ENCODE measurements at places on chromosomes 7 and 10.

DNA sequence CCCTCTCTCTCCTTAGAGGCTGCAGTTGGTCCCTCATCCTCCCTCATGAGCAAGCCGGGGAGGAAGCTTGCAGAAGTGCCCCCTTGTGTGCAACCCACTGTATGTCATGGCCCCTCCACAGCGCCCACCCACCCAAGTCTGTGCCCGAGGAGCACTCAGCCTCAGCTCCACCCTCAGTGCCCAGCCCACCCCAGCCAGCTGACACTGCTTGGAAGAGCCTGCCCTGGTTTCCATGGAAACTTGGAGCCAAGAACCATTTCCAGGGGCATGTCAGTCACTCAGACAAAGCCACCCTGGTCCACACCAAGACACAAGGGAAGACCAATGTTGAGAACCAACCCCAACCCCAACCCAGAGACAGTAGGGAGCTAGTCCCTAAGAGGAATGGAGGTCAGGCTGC is 79.5 kb downstream of the PAX2 start:
- no peak for DNase-seq

DNA sequence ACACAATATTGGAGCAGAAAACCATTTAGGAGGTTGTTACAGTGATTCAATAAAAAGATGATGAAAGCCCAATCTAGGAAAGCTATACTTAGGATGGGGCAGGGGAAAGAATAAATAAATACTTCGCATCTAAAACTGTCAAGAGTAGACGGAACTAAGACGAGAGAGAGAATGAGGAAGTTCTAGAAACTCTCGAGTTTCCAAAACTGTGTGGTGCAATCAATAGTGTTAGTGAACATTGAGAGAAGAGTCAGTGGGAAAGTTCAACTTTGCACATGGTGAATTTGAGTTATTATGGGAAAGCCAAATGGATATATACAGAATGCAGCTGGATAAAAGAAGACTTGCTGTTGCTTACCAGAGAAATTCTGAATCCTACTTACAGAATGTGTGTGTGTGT is 133.8 kb upstream of the MEOX2 start:
- DNase-seq: no peak

- DNase-seq: no peak
Observed at GRCh38 chr10:33155720-33156638, 178.5 kb downstream of the NRP1 start.

DNA sequence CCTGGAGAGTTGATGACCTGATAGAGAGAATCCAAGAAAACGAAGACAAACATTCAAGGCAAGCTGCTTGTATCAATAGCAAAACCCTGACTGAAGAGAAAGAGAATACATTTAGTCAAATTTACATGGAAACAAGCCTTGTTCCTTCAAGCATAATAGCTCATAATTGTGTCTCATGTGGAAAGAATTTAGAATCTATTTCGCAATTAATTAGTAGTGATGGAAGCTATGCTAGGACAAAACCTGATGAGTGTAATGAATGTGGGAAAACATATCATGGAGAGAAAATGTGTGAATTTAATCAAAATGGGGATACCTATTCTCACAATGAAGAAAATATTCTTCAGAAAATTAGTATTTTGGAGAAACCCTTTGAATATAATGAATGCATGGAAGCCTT is 18.0 kb downstream of the RBAK start:
- DNase-seq: no peak

- no peak for DNase-seq
Observed at GRCh38 chr10:86388119-86388704, 21.6 kb upstream of the GRID1 start.

- DNase-seq: no peak
Observed at GRCh38 chr10:1662438-1663025, 74.8 kb downstream of the ADARB2 start.

- DNase-seq: no peak
Observed at GRCh38 chr7:151400626-151401315, 9.1 kb downstream of the WDR86 start.

DNA sequence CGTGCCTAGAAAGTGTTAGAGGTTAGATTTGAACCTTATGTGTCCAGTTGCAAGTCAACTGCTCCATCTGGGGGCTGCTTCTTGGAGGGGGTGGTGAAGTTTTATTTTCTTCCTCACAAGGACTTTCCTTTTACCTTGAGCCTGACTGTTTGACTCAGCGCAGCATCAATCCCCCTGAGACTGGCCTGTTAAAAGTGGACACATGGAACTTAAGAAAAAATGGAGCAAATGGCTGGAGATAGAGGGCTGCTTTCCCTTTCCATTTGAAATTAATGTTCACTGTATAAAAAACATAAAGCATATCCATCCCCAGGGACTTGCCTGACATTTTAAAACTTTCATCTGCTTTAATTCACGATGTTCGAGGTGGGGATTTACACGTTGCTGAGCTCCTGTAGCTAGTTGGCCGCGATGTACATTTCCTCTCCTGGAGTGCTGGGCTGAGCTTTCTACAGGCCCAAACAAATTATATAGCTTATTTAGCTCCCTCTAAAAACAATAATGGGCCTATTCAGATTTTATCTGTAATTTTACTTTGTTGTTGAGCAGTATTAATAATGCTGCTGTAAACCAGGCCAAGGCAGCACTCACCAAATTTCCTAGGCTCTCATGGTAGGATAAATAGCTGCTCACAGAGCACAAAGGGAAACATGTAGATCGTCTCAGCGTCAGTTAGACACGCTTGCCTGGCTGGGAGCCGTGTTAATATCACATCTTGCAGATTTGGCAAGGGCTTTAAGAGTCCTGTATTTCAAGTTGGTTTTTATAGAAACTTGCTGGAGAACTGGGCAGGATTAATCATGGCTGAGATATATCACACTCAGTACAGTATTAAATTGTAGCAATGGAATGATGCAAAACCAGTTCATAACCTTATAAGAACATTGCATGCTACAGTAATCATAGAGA is 251.5 kb downstream of the LRMDA start:
- DNase-seq: no peak

- no peak for DNase-seq
Observed at GRCh38 chr7:105613611-105614330, 32.5 kb upstream of the EFCAB10 start.

GRCh38 chr7:28408960-28409715 is 3.2 kb upstream of the CREB5 start:
- DNase-seq: peak; percentile 89

GRCh38 chr10:13795653-13796555 is 209.1 kb downstream of the PRPF18 start:
- no peak for DNase-seq

GRCh38 chr7:149248777-149249176 is 9.3 kb downstream of the ZNF212 start:
- DNase-seq: no peak

GRCh38 chr7:40570223-40570622 is 435.4 kb downstream of the SUGCT start:
- no peak for DNase-seq

DNA sequence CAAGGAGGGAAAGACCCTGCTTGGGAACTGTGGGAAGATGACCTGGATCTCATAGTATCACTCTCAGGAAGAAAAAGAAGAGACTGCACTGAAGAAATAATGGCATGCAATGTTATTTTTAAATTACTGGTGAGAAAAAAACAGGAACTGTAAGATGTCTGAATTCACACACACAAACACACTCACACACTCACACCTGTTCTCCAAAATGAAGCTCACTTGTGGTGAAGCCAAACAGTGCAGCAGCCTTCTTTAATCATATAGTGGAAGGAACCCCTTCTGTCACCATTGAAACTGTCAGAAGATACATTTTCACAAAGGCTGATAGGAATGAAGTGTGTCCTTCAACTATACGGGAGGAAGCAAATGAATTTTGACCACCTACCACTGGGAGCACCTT is 156.5 kb upstream of the GHITM start:
- DNase-seq: no peak

DNA sequence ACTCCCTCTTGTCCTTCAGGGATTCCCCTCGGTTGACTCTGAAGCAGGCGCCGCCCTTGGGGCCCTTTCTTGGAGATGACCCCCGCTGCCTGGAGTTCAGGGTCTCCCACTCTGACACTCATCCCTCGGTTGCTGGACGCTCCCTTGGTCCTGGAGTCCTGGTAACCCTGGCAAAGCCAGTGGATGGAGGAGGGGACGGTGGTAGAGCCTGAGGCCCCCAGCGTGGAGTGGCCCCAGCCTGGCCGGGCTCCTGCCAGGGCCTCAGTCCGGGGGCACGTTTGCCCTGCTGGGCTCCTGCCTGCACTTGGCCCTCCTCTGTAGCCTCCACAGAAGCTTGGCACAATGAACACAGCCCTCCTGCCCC is 9.3 kb upstream of the CAMK2B start:
- DNase-seq: no peak

DNA sequence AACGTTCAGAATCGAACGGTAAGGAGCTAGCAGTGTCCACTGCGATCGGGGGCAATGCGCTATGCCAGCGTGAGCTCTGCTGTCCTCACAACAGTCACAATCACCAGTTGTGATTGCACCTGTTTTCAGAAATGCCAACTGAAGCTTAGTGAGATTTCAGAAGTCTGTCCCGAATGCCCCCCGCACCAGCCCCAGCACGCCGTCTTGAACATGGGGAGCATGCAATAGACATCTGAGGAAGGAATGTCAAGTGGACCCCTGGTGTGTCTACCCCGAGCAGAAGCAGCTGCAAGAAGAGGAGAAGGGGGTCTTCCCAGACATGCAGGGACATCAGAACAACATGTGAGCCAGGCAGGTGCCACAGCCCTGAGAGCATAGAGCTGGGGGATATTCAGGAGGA is 125.7 kb upstream of the CHST15 start:
- DNase-seq: no peak

- DNase-seq: no peak
Observed at GRCh38 chr10:15197276-15197675, 28.8 kb upstream of the NMT2 start.

DNA sequence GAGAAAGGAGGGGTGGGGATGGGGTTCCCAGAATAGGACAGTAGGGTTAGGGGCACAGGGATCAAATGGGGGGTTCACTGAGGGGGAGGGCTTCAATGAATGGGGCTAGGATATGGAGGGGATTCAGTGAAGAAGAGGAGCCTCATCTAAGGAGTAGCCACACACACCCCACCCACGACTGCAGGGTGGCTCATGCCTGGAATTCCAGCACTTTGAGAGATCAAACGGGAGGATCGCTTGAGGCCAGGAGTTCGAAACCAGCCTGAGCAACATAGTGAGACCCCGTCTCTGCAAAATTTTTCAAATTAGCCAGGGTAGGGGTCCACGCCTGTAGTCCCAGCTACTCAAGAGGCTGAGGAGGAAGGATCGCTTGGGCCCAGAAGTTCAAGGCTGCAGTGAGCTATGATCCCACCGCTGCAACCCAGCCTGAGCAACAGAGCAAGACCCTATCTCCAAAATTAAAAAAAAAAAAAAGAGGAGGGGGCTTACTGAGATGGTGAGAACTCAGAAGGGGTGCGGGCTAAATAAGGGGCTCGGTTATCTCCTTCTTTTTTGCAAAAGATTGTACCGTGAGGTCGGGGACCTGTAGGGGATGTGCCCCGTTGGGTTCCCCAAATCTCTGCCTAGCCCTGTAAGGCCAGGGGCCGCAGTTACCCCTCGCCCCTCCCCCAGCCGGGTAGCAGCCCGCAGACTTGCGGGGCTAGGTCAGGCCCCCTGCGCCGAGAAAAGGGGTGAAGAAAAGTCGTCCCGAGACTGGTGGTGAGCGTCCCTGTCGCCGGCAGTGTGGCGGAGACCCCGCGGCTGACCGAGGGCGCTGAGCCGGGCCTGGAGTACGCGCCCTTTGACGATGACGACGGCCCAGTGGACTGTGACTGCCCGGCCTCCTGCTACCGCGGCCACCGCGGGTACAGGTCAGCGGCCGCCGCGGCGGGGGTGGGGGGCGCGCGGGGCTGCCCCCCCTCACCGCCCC is 43.1 kb upstream of the HSPB1 start:
- DNase-seq: no peak

DNA sequence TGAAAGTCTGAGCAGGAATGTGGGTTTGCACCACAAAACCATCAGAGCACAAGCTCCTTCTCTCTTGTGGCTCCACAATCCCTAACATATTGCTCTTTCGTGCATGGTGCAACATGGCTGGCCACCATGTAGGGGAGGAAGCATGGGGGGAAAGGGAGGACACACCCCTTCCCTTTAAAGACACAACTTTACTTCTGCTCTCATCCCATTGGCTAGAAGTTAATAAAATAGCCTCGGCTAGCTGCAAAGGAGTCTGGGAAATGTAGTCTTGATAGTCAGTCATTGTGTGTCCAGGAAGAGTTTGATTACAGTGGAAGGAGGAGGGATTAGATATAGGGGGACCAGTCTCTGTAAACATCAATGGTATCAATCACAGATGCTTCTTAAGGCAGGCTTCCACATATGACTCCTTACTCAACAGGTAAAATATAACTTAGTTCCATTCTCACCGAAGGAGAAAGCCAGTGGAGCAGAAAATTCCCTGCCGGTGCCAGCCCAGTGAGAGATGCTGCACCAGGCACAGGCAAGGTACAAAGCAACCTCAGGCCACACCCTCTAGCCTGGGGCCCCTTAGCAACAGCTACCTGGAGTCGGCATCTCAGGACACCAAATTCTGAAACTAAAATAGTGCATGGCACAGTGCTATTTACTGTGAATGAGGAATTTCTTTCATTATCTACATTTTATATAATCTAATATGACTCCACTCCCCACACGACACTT is 124.7 kb upstream of the CTBP2 start:
- DNase-seq: no peak

GRCh38 chr10:97542169-97543024 is 30.2 kb upstream of the ANKRD2 start:
- no peak for DNase-seq

DNA sequence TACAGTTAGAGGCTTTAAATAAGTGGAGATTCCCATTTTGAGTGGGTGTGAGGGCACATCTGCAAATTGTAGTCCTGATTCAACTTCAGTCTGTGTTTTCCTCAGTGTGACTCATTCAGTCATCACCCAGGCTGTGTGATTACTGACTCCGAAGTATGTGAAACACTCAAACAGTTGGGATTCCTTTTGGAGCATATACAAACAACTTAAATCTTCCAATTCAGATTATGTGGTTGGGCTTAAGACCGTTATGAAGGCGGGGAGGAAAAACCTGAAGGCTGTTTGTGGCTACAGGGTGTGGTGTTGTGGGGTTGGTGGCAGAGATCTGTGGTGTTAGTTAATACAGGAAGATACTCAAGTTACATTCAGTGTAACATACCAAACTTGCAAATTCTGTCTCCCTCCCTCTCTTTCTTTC is 259.7 kb upstream of the FERD3L start:
- no peak for DNase-seq

GRCh38 chr10:103481974-103482531 is 3.0 kb upstream of the CALHM3 start:
- DNase-seq: peak; percentile 53

DNA sequence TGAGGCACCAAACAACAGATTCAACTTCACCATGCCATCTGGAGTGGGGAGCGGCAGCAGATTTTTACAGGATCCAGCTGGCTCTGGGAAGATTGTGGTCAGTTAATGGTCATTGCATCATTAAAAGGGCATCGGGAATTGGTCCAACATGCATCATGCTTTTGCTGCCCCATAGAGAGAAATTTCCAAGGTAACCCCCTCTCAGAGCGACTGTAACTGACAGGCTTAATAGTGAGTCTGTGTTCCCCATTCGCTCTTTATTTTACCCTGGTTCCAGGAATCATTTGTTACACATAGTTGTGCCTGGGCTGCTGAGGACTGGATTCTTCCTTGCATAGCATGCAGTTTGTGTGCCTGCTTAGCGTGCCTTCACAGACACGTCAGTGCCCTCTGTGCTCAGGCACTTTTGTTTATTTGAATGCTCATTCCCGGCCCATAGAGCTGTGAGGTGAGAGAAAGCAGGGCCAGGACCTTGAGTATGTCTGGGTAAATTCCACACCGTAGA is 49.9 kb downstream of the CDHR3 start:
- no peak for DNase-seq

GRCh38 chr7:77382532-77382931 is 33.6 kb downstream of the GSAP start:
- DNase-seq: no peak

Data from erythroblast (primary cell).